GM23248 (cell line): ENCODE measurements at places on chromosomes 13 and 19. TPM values are rescaled to one million over a fixed set of nuclear protein-coding genes. Genes with fewer than 3 reads are reported as not detected.

Gene NTN5
- polyA plus RNA-seq, result not detected in 2 replicates

GRCh38 chr13:26909477-26909876 is 148.9 kb upstream of the GPR12 start:
- DNase-seq, result no peak

- DNase-seq, result no peak
Measured at GRCh38 chr13:113931841-113932459, 41.9 kb downstream of the C13orf46 start.

DNA sequence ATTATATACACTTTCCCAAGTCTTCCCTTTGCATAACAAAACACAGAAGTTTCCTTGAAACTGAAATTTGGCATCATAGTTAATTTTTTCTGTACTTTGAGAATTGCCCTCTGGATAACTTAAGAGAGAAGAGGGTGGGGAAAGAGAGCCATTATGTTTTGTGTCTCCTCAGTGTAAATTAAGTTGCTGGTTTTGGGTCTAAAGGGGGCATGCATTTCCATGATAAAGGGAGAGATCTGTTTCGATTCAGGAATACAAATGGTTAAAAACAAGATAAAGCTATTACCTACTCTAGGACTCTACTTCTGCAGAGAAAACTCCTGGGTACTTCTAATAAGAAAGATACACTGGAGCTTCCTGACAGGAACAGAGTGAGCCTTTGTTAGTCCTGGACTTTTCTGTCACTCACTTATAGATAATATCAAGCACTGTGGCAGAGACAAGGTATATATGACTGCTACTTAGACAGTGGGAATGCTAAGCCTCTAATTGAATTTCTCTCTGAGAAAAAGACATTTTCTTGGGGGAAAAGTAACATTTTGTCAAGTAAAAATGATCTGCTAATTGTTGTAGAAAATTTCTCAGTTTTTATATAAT is 142.8 kb upstream of the PCDH9 start:
- no peak for DNase-seq

GRCh38 chr13:27638001-27638400 is 16.3 kb downstream of the POLR1D start:
- DNase-seq, result no peak

- DNase-seq, result no peak
Measured at GRCh38 chr19:41758846-41759245, 3.5 kb downstream of the CEACAM6 start.

GRCh38 chr19:35011091-35011689 is 11.1 kb downstream of the GRAMD1A start:
- no peak for DNase-seq

Gene ZNF415
- polyA plus RNA-seq, result 7.9 and 8.9 TPM in 2 replicates
